C1 segment of cervical spinal cord (tissue), 14 donors: ENCODE measurements at places on chromosomes 12 and 14.

GRCh38 chr12:56299308-56299852, 750 bp downstream of the CS start:
- no peak for DNase-seq

DNA sequence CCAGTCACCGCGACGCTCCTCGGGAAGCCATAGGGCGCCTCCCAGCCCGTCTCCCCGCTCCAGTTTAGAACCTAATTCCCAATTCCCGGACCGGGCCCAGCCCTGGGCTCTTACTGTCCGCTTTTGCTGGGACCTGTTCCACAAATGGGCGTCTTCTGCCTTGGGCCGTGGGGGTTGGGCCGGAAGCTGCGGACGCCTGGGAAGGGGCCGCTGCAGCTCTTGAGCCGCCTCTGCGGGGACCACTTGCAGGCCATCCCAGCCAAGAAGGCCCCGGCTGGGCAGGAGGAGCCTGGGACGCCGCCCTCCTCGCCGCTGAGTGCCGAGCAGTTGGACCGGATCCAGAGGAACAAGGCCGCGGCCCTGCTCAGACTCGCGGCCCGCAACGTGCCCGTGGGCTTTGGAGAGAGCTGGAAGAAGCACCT, 797 bp downstream of the UNG start:
- DNase-seq, result no peak

DNA sequence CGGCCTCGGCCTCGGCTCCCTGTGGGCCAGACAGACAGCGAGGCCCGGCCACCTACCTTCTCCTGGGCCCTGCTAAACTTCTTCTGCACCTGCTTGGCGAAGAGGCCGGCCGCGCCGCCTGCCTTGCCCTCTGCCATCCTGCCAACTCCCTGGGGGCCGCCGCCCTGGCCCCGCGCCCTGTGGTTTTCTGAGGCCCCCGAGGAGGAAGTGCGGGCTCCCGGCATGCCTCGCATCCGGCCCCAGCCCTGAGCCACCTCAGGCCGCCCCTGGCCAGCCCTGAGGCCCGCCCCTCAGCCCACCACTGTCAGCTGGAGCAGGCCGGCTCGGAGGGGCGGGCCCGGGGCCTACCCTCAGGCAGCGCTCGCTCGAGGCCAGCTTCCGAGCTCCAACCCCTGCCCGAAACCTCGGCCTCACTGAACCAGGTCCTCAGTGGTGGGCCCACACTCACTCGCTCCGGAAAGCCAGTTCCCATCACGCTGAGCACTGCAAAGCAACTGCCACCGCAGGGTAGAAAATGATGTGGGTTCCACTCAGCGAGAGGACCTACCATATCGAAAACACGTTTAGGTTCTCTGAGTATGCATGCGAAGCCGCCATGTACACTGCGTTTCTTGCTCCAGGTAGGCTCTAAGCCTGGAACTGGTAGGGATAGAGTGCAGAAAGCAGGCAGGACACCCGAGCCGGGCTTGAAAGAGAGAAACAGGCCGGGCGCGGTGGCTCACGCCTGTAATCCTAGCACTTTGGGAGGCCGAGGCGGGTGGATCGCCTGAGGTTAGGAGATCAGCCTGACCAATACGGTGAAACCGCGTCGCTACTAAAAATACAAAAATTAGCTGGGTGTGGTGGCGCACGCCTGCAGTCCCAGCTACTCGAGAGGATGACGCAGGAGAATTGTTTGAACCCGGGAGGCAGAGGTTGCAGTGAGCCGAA, at the start of gene BIN2:
TSS of gene BIN2 (minus strand) at position 209 of the 930 bp plus-strand sequence. CDS start at position 137, 72 bp downstream.
- DNase-seq, result peak; percentile 19

DNA sequence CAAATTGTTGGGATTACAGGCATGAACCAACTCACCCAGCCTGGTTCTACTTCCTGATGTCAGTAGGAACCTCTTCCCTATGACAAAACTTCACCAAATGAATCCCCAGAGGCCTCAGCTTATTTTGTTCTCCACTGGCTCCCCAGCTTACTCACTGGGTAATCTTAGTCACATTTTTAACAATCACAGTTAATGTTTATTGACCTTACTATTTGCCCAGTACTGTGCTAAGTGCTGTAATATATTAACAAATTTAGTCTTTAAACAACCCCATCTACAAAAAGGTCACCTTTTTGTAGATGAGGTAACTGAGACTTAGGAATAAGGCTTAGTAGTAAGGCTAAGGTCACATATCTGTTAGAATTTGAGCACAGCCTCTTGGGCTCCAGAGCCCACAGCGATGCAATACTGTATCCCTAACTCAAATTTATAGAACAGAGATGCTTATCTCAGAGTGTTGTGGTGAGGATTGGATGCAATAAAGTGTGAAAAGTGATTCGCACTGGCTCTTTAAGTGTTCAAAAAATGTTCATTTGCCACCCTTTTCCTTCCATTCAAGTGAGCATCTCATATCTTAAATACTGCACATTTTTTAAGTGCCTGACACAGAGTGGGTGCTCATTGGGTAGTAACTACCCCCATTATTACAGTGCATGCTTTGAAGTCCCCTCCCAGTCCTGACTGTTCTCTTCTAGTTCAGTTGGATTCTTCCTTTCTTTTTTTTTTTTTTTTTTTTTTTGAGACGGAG, 146.4 kb upstream of the ARHGAP5 start:
- DNase-seq, result no peak

DNA sequence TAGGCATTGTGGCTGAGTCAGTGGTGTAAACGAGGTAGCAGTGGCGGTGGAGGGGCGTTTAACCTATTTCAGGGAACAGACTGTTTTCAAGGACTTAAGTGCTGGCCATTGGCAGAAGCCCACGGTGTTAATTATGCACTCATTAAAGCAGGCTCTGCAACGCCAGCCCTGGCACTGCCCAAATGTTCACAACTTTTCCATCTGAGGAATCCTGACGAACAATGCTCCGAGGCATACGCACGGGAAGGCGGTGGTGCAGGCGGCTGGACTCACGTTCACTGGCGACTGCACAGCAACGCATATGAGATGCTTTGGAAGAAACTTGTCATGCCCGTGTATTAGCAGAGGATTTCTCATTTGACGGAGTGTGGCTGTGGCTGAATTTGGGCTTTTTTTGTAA, 70.6 kb upstream of the SLC24A4 start:
- peak; percentile 14 for DNase-seq

DNA sequence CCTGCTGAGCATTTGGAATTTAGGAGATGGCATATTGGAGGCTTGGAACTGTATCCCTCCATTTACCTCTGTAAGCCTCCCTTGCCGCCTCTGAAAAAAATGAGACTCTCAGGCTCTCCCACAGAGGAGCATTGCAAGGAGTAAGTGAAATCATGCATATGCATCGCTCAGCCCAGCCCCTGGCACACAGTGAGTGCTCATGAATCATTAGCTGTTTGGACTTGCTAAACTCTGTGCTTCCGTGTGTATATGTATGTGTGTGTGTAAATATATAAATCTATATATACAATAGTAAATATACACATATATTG, 17.1 kb upstream of the TBX3 start:
- DNase-seq, result no peak

- DNase-seq, result no peak
Measured at GRCh38 chr12:91627225-91627624, 444.6 kb upstream of the DCN start.

GRCh38 chr14:101915871-101916815, 48.2 kb upstream of the DYNC1H1 start:
- DNase-seq, result no peak
